ENCODE measurements at places on chromosomes 7 and 10.

DNA sequence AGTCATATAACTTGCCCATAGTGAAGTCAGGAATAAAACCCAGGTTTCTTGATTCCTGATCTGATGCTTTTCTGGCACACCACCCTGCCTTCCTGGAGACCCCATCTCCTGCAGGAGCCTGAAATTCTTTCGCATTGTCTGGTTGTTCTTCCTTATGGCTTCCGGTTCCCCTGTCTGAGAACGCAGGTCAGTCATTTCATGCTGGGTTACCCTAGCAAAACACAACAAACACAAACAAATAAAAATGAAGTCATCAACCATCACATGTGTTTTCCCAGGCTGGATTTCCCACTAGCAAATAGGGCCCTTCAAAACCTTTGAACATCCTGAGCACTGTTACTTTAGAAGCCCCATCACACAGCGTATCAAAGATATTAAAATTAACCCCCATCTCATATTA is 569.6 kb downstream of the LRMDA start:
- DNase-seq, result no peak

DNA sequence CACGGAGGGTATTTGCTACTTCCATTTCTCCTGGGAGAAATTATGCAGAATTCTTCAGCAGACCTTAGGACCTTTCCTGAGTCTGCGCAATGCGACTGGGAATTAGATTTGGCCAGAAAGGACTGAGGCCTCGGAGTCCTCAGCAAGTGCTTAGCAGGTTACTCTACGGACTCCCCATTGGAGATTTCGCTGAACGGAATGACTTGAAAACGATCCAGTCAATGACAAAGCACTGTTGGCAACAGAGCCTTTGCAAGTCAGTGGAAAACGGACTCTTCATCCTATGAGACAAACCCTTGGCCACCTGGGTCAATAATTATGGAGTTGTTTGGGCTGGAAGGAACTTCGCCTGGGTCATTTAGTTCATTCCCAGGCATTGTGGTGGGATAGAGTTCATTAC is 107.4 kb downstream of the FAM204A start:
- DNase-seq, result no peak

GRCh38 chr7:64867863-64868440 is 35.1 kb upstream of the ZNF273 start:
- DNase-seq, result no peak

- DNase-seq, result no peak
These were observed 17.6 kb downstream of the SUN3 start for GRCh38 chr7:48011323-48011722.

GRCh38 chr10:72274213-72274729 is 547 bp downstream of the DDIT4 start:
- no peak for DNase-seq

DNA sequence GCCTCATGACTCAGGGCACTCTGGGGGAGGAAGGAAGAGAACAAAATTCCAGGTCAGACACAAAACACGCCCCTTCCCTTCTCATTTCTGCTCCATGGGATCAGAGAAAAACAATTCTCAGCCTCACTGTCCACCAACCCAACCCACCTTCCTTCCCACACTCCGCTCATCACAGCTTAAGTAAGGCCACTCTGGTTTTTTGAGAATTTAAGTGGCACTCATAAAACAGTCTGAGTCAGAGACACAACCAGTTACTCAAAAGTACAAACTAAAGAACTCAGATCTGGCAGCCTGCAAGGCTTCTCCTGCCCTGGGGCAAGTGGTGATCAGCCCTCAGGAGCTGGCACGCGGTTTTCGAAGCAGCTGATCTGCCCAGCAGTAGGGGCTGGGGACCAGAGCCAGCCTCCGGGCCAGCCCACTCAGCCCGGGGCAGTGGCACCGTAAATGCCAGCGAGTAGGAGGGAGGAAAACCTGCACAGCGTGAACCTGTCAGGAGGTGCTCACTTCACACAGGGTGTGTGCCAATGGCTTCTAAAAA is 39.1 kb upstream of the ABLIM1 start:
- DNase-seq, result no peak

DNA sequence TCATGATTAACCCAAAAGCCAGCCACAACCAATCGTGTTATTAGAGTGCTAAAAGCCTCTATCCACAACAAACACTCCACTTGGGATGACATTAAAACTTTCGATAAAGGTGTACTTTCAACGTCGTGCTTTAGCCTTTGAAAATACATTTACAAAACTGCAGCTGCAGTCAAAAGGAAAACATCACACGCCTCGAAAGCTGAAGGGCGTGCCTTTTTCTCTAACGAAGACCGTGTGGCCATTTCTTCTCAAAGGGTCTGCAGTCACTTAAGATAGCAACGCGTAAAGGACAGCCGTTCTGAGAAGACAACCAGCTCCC is 1.1 kb downstream of the ARHGAP12 start:
- DNase-seq, result no peak

All from GM12892 (cell line).